ENCODE measurements at places on chromosomes 1 and 21.

GRCh38 chr21:26967062-26967913 is at the start of gene ADAMTS5:
TSS of gene ADAMTS5 (minus strand) at chr21:26967088. CDS start at chr21:26966391, 697 bp downstream.
- peak; percentile 14 for DNase-seq

DNA sequence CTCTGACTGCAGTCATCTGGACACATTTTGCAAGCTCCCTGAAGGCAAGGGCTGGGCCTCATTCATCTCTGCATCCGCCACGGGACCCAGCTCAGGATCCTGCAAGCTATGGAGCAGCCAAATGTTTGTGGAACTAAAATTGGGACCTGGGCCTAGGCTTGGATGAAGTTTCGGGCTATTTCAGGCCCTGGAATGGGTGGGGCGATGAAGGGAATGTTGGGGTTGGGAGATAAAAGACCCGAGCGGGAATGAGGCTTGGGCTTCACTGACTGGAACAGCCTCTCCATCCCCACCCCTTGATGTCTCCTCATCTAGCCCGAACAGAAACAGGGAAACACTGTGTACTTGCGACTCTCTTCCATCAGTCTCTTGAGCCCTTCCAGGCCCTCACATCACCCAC is 7.3 kb upstream of the AHCYL1 start:
- no peak for DNase-seq

GRCh38 chr21:29315131-29315749 is 16.5 kb downstream of the BACH1 start:
- no peak for DNase-seq

GRCh38 chr1:23619299-23620188 is 60.2 kb upstream of the ID3 start:
- DNase-seq = peak; percentile 86

- DNase-seq = no peak
These were observed 876 bp upstream of the CATSPERE start for GRCh38 chr1:244460197-244460596.

DNA sequence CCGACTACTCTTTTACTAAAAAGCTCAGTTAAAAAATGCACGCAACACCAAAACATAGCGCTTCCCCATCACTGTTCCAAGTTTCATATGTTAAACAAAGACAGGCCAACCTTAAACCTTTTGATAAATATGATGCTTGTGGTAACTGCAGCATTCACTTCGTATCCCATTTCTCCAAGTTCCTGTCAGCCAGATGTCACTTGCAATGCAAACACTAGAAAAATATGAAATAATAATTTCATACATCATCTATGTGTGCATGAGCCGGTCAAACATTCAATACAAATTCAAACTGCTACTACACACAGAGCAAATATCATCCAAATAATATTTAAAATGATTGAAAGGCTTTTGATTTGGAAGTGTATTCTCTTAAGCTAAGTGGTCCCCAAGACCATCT is 636.5 kb downstream of the LMO4 start:
- DNase-seq = no peak

- no peak for DNase-seq
These were observed 727.2 kb upstream of the ADGRL2 start for GRCh38 chr1:81073580-81073979.

DNA sequence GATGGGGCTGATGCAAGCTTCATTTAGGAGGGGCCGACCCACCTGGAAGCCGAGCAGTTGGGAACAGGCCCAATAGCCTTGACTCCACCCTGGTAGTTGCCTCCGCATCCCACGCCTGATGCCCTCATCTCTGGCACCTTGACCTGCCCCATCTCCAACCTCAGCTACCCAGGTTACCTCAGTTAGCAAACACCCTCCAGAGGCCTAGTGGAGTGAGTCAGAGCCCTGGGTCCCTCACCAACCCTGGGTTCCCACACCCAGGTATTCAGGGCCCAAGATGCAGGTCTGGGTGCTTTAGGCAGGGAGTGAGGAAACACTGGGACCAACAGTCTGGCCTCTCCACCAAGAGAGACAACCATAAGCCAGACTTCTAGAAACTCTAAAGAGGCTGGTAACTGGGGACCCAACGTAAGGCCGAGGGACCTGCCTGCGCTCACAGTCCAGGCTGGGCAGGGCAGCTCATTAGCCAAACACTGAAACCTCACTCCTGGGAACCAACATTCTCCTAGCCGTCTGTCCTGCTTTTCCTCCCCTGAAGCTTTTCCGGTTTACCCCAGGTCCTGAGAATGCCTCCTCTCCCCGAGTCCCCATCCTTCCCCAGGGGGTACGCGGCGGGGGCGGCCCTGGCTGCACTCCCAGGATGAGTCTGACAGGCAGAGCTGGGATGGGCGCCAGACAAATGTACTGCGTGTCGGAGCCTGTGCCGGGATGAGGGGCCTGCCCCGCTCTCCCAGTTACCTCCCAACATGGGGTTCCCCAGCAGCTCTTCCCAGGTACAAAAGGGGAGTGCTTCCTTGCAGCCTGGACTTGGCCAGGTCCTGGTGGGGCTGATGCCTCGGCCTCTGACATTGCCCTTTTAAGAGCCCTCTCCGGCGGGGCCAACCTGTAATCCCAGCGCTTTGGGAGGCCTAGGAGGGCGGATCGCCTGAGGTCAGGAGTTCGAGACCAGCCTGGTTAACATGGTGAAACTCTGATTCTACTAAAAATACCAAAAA is 8.9 kb upstream of the CELSR2 start:
- no peak for DNase-seq

DNA sequence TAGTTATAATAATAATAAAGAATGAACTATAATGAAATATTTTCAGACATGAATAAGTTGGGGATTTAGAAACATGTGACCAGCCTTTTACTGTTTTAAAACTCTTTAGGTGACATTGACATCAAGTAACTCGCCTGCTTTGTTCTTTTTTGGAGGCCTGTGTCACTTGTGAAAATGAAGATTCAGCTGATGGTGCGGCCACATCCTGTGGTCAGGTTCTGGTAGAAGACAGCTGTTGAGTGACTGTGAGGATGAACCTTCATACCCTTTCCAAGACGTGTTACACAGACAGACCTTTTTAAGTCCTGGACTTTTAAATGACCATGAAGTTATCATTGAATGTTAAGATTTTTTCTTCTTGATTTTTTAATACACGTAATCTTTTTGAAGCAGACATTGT is 10.3 kb downstream of the UTS2 start:
- DNase-seq = no peak

- DNase-seq = no peak
These were observed 150.1 kb upstream of the RUNX1 start for GRCh38 chr21:35198982-35199732.

DNA sequence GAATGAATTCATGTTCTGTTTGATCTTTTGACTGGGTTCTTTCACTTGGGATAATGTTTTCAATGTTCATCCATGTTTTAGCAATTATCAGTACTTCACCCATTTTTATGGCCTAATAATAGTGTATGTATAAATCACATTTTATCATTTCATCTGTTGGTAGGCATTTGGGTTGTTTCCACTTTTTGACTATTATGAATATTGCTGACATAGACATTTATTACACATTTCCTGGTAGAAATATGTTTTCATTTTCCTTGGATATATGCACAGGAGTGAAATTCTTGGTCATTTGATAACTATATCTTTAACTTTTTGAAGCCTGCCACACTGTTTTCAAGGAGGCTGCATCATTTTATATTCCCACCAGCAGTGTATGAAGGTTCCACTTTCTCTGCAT is 79.8 kb downstream of the AXDND1 start:
- DNase-seq = no peak

- no peak for DNase-seq
These were observed 57.2 kb upstream of the HMCN1 start for GRCh38 chr1:185676969-185677368.

- DNase-seq = no peak
These were observed 34.8 kb upstream of the IKBKE start for GRCh38 chr1:206435445-206435844.

DNA sequence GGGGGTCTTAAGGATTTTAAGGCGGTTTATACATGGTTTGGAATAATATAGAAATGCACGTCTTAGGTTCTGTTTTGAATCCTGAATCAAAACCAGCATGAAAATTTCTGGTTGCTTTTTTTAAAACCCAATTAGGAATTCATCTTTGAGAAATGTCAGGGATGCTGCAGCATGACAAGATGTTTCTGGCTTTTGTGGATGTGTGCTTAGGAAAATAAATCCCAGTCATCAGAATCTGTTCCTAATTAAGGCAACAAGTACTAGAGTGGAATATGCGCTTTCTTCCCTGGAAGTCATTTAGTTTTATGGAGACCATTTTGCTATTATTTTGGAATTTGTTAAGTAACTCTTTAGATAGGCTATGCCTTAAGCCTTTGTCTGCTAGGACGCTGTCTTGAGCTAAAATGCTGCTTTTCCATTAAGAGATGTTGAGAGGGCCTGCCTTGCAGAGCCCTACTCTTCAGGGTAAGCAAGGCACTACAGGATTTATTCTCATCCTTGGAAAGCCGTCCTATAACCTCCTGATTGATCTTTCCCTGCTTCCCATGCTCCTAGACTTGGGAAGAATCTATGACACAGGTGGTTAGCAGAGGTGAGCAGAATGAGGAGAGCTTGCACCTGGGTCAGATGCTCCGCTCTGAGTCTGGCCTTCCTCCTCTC is 332.8 kb downstream of the DISC1 start:
- no peak for DNase-seq

- no peak for DNase-seq
These were observed 70.8 kb upstream of the LBR start for GRCh38 chr1:225498549-225499136.

- DNase-seq = no peak
These were observed 13.0 kb downstream of the FMN2 start for GRCh38 chr1:240104672-240105071.

- DNase-seq = no peak
These were observed 15.7 kb downstream of the HYI start for GRCh38 chr1:43438006-43438405.

Data from GM13977 (cell line).